RKO (cell line): ENCODE measurements at places on chromosomes 16 and 17.
A peak's percentile ranks its signal among the peaks of the same experiment; 100 is the strongest.

- DNase-seq, result peak; percentile 91
Observed at GRCh38 chr17:82338858-82339633, 5.5 kb upstream of the SECTM1 start.

- peak; percentile 54 for DNase-seq
Observed at GRCh38 chr17:44187131-44187899, 543 bp downstream of the TMUB2 start.

DNA sequence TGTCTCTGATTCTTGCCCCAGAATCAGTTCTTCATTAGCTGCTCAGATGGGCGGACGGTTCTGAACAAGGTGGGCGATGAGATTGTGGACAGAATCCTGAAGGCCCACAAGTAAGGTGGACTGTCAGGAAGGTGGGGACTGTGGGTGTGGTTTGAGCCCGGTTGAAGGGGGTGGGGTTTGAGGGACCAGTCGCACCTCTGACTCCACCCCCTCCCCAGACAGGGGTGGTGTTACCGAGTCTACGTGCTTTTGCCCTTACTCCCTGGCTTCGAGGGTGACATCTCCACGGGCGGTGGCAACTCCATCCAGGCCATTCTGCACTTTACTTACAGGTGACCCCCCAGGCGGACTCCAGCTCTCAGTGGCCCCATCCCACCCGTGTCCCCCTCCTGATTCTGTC lies 11.3 kb downstream of the PLD2 start:
- DNase-seq, result no peak

DNA sequence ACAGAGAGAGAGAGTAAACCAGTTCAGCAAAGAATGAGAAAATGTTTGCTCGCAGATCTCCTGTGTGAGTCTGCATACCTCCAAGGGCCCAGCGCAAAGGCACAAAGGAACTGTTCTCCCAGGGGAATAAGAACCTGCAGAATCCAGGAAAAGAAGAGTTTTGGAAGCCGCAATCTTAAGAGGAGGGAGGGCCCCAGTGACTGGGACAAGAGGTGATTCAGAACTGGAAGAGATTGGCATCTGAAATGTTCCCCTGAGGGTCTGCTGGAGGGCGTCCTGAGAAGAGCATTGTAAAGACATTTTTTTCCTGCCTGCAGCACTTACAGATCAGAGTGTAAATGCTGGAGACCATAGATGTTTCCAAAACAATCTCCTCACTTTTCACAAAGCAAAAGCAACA lies 6.1 kb downstream of the ATMIN start:
- DNase-seq, result no peak

DNA sequence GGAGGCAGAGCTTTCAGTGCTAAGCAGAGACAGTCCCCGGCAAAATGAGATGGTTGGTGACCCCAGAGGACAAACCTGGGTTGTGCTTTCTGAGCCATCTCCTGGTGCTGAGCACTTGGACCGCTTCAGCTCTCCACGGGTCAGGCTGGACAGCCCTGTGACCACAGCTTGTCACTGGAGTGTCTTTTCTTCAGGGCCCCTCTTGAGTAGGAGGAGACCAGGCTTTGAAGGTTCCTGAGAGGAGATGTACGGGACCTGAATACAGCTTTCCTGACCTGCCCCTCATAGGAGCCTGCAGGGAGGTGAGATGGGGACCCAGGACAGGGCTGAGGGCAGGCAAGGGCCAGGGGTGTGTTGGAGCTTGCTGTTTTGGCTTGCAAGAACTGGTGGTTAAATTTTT lies 17.8 kb upstream of the ADGRG1 start:
- no peak for DNase-seq
